NCI-H2081 (cell line): ENCODE measurements at places on chromosomes 1 and 21.

GRCh38 chr21:19731251-19731650, 1267.0 kb upstream of the NCAM2 start:
- DNase-seq, result no peak

DNA sequence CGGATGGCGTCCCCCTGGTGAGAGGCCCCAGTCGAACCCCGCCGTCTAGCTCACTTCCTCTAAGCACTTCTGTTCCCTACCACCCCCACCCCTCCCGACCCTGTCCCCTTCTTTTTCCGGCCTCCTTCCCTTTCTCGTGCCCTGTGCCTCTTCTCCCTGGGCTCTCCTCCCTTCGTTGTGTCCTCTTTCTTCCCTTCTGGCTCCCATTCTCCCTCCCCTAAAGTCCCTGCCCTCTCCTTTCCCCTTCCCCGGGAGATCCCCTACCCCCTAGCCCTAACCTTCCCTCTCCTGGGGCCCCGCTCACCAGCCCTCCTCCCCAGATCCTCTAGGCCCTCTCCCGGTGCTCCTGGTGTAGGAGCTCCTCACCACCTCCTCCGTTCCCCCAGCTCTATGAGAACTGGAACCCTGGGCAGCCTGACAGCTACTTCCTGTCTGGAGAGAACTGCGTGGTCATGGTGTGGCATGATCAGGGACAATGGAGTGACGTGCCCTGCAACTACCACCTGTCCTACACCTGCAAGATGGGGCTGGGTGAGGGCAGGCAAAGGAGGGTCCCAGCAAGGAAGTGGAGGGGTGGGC, 15.9 kb downstream of the BCAN start:
- no peak for DNase-seq

- DNase-seq, result no peak
Measured at GRCh38 chr1:231724041-231724440, 97.5 kb downstream of the DISC1 start.

- DNase-seq, result peak; percentile 75
Measured at GRCh38 chr1:23278717-23279116, 61.4 kb upstream of the HTR1D start.

DNA sequence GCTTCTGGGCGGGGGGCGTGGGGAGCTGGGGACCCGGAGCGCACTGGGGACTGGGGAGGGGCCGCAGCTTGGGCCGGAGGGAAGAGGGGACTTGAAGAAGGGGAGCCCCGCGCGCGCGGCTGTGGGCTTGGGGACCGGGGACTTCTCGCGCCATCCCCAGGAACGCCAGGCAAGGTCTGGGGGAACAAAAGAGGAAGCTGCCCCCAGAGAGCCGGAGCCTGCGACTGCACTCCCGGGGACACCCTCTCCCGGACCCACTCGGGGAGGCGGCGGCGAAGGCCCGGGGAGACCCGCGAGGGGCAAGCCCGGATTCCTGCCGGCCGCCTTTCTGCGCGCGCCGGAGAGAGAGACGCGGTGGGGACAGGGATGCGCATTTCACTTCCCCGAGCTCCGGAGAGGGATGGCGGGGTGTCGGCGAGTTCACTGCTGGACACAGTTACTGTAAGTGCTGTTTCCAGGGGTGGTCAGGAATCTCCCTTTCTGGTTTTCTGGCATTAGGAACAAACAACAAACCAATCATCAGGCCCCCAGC, 732 bp downstream of the ABCG1 start:
- DNase-seq, result peak; percentile 7

GRCh38 chr1:27770293-27770830, 2.7 kb upstream of the STX12 start:
- DNase-seq, result no peak

DNA sequence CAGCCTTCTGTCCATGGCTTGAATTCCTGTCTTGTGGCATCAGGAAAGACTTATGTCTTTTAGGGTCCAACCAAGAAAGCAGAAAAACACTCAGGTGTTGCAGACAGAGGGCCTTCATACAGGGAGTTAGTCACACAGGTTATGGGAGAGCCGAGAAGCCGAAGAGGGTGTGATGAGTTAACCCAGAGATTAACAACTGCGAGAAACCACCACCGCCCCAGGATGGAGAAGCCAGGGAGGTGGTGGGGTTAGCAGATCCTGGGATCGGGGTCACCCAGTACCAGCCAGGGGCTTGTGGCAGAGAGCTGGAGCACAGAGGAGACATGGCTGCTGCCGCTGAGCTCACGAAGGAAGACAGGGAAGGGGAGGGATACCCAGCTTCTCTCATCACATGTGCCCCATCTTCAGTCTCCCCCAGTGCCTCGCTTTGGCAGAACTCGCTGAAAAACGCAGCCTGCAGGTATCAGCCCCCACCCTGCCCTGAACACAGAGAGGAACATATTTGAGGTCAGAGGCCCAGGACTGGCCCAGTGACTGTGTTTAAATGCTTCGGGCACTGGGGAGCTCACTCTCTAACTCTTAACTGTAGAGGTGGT, 58.7 kb downstream of the RUNX3 start:
- no peak for DNase-seq

GRCh38 chr1:12601700-12602658, 16.0 kb downstream of the DHRS3 start:
- DNase-seq, result no peak

DNA sequence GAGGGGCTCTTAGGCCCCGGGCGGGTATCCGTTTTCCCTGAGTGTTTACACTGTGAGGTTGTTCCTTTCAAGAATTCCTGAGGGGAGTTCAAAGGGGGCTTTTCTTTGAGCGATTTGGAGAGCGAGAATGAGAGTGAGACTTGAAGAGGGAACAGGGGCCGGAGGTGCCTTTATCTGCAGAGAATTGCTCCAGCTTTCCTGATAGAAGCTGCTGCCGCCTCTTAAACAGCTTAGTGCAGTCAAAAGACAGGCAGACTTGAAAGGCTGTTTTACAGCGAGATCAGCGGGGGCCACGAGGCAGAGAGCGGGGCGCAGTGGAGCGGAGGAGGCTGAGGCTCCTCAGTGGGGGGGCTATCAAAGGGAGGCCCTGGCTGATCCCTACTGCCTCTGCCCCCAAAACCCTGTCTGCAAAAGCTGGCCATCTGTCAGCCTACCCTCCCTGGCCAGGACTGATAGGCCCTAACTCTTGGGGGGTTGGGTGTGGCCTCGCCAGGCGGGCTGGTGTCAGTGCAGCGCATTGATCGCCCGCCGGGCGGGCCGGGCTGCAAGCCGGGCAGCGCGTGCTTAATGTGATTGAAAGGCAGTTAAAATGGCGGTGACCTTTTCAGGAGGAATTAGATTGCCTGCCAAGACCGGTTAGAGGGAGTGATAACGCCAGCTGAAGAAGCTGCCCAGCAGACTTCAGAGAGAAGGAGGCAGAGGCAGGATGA, 36.4 kb downstream of the TMEM53 start:
- no peak for DNase-seq

DNA sequence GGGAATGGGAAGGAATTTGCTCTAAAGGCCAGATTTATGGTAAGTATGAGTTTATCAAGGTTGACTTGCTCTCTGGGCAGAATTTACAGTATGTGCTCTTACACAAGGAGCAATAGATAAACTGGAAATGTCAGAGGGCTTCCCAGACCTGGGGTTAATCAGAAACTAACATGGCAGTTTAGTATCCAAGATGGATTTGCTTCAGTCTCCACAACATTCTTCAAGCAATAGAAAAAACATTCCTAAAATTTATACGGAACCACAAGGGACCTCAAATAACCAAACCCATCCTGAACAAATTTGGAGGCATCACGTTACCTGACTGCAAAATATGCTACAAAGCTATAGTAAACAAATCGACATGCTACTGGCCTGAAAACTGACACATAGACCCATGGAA, 606.7 kb upstream of the CHRM3 start:
- no peak for DNase-seq

DNA sequence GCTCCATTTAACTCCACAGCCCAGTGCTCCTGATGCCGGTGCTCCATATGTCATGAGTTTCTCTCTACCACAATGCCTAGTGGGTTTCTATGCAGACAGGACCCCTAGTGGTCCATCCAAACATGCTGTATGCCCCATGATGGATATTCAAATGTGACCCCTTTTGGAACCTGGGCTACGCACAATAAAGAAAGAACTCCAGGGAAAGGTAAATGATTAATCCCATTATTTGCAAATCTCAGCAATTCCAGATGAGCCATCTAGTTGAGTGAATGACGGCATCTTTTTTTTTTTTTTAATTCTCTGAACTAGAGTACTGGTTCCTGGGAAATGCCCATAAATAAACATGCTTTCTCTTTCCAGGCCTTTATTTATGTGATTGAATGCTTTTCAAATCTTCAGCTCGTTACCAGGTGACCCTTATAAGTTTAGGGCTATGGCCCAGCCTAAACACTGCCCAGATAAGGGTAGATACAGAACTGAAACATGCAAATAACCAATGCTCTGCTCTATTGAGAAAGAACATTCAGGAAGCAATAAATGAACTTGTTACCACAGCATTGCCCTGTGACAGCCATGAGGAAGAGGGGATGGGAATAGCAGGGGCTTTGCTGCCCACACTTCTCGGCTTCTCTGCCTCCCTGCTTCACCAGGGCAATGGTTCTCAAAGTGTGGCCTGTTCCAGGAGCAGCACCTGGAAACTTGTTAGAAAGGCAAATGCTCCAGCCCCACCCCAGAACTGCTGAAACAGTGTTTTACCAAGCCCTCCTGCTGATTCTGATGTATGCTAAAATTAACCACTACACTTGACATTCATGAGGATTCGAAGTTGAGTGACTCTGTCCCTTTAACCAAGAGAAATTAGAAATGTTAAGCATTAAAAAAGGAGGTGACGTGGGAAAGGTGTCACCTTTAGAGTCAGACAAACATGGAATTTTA, 151.7 kb downstream of the SEC16B start:
- DNase-seq, result no peak

GRCh38 chr1:179743679-179744400, 749 bp downstream of the FAM163A start:
- no peak for DNase-seq

GRCh38 chr1:30760596-30761324, 3.2 kb upstream of the LAPTM5 start:
- no peak for DNase-seq

- no peak for DNase-seq
Measured at GRCh38 chr21:38312822-38313221, 56.0 kb downstream of the KCNJ15 start.

GRCh38 chr1:87053446-87053845, 139.0 kb downstream of the HS2ST1 start:
- DNase-seq, result no peak

- DNase-seq, result no peak
Measured at GRCh38 chr1:156163712-156164111, 10.3 kb downstream of the SEMA4A start.

- no peak for DNase-seq
Measured at GRCh38 chr1:211900441-211900840, 69.9 kb upstream of the LPGAT1 start.

DNA sequence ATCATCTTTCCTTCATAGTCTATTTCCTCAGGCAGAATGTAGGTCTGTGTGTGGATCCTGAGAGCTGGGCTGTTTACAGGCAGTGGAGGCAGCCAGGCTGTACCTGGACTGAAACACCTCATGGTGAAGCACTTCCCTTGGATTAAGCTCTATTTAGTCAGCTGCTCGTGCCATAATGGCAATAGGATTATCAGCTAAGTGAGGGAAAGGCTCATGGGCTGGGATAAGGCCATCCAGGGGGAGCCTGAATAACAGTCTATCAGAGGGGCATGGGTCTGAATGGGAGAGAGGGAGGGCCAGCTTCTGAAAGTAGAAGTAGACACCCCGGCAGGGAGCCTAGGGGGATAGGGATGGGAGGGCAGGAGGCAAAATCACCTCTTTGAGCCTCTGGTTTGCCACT, 8.3 kb downstream of the RNASEL start:
- no peak for DNase-seq

DNA sequence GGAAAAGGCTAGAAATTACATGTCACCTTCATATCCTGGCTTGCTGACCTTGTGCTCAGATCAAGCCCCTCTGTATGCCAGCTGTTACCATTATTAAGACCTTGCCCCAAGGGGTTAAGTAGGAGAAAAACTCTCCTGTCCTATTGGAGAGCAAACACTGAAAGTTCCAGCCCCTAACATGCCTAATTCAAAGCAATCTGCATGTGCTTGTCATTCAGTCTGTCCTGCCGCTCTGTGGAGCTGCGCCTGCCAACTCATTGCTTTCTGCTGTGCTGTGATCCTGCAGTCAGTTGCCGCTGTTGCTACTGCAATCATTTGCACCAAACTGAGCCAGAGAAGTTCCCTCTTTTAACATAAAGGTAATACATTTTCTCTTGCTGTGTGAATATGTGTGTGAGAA, 113.4 kb downstream of the DISP1 start:
- peak; percentile 94 for DNase-seq

GRCh38 chr1:234610061-234610665, at the start of gene IRF2BP2:
IRF2BP2 (minus strand) TSS chr1:234610178; CDS start chr1:234609494, 684 bp downstream.
- DNase-seq, result peak; percentile 91

DNA sequence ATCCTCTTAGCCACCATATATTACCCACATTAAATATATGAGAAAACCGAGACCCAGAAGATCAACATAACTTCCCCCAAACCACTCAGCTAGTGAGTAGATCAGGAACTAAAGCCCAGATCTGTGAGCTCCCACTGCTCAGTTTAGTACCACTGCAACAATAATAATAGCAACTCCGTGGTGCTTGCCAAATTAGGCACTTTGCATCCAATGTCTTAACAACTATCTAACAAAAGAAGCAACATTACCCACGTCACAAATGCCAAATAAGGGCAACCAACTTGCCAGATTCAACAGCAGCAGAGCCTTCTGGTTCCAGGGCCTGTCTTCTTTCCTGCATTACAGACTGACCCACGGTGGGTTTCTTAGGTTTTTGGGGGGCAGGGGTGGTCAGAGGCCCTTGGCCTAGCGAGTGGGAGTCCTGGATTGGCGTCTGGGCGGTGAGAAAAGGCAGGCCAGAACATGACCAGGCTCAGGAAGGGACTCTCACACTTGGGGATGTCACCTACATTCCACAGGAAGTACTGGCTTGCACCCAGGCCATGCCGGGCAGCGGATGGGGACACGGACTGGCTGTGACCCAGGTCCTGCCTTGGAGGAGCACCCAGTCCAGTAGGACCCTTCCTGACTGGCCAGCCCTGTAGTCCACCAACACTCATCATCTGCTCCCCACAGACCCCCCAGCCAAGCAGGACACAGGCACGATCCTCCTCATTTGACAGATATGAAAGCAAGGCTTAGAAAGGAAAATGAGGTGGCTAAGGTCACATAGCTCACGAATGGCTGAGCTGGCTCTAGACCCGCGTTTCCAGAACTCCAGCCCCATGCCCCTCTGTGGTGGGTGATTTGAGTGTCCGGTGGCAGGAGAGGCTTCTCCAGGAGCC, 4.6 kb downstream of the HCRTR1 start:
- no peak for DNase-seq

GRCh38 chr1:6953216-6953615, 168.0 kb downstream of the CAMTA1 start:
- no peak for DNase-seq
